ENCODE measurements at places on chromosomes 5 and 9.

DNA sequence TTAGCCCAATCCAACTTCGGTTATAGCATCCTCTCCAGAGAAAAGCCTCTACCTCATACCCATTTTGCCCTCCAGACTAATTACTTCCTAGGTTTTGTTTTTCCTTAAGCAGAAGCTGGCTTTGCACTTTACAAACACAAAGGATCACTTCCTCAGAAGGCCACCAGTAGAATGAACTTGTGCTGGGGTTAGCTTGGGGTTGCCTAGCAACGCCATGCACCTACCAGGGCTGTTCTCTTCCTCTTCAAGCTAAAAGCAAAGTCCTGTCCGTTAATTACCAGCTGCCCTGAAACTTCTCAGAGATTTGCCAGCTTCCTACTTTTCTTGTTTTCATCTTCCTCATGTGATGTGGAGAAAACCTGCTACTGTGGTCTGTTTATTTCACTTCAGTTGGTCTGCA, 132.0 kb upstream of the WWC1 start:
- DNase-seq = no peak

GRCh38 chr9:94921092-94921471, 194.6 kb downstream of the AOPEP start:
- peak; percentile 88 for DNase-seq

DNA sequence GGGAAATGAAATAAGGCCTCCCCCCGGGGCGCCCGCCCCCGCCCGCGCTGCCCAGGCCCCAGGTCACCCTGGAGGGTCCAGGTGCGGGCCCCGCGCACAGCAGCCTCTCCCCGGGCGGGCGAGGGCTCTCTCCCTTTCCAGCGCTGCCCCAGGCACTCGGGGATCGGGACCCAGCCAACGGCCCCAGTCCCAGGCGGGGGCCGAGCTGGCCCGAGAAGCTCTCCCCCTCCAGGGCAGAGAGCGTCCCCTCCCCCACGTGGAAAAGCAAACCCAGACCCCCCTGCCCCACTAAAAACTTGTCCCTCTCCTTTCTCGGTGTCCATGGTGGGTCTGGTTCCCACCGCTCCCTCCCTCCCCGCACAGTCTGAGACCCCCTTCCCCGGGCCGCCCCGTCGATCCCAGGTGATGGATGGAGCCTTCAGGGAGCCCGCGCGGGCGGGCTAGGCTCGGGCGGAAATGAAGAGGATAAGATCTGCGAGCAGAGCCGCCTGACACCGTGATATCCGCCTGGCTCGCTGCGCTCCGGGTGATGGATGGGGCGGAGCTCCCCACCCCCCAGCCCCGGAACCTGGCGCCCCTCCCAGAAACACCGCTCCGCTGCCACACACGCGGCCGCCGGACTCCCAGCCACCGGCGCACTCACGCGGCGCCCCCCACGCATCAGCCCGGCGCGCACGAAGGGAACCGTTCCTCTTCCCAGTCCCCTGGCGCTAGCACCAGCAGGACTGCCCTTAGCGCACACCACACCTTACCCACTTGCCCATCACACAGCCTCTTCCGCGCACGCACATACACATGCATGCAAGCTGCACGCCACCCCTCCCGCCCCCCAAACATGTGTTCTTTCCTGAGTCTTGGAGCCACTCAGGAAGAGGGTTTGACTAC, 81.7 kb upstream of the ZBTB43 start:
- DNase-seq = peak; percentile 85

DNA sequence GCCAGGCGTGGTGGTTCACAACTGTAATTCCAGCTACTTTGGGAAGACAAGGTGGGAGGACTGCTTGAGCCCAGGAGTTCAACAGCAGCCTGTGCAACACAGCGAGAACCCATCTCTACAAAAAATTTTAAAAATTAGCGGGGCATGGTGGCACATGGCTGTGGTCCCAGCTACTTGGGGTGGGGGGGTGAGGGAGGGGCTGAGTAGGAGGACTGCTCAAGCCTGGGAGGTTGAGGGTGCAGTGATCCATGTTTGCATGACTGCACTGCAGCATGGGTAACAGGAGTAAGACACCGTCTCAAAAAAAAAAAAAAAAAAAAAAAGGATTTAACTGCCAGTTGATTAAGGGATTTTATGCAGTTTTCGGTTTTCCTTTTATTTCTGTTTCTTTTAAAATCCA, 65.0 kb downstream of the PTBP3 start:
- no peak for DNase-seq

DNA sequence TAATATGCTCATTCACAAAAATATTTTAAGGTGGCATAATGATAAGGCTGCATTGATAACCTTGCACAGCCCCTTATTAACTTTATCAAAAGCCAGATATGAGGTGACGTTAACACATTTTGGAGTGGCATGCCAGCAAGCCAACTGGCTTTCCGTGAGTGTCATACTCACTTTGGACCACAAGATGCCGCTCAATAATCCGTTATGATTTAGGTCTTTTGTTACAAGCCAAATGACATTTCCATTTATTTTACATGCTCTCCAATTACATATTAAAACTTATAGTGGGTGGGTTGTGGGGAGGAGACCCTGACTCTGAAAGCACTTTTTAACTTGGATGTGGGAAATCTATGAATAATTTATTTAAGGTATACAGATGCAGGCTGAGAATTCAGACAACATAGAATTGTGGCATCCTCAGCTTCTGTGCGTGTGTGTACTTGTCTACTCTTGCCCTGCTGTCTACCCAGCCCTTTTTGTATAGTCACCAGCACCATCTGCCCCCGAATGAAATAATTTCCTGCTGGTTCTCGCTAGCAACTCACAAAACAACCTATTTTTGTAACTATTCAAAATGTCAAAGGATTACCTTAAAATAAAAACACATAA, 305.1 kb downstream of the PSAT1 start:
- no peak for DNase-seq

DNA sequence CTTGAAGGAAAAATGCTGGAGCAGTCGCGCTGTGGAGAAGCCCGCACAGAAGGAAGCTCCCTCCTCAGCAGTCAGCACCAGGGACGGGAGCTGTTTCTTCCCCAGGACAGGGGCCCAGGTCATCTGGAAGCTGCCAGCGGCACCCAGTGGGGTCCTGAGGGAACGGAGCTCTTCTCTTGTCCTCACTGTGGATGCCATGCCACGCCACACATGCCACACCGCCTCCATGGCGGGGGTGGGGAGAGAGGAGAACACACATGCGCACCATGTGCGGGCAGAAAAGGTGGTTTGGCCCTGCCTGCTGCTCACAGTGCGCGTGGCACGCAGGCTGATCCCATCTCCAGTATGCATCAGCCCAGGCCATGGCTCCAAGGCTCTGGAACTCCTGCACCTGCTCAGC, 41.7 kb upstream of the ZNF354B start:
- DNase-seq = no peak

DNA sequence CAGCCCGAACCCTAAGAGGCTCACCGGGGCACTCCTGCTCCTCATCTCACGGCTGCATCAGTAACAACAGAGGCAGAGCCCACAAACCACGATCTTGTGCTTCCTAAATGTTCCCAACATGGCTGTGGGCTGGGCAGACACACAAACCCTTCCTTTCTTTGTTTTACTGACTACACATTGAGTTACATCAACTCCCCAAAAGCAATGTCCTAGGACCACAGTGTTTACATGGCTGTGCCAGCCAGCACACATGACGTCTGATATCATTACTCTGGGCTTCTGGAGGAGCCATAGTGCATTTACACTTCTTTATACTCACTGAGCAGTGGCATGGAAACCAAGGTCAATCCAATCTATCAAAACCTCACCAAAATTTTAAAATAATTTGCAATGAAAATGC, 101.4 kb downstream of the LHFPL2 start:
- DNase-seq = no peak

DNA sequence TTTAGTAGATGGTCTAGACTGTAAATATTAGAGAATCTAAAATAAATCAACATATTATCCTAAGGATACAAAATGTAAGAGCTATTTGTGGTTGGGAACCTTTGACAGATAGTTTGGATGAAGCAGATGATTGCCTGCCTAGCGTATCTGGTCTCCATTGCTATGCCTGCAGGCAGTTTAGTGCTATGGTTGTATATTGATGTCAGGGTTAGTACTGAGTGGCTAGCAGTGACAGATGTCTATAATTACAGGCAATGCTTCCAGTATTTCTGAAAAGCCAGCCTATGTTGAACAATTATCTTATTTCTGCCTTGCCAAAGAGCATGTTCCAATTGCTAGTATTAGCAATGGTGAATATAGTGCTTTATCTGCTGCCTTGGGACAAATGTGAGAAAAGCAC, 151.3 kb upstream of the TLX3 start:
- no peak for DNase-seq

DNA sequence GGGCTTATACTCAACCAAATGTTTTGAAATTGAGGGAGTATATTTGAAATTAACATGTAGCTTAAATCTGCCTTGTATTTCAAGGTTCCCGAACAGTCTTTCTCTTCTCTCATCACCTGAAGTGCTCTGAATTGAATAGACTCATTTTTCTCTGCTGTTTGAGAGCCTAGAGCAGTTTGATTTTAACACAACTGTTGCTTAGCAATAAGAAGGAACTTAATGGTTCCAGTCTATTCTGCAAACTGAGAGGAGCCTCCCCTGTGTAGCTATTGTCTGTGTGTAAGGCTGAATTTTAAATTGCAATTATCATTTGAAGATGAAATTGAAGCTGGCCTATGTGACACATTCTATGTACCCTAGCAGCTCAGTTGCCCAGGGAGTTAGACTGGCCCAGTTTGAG, 87.1 kb upstream of the CKMT2 start:
- DNase-seq = no peak

- DNase-seq = no peak
These were observed 57.7 kb downstream of the MTMR12 start for GRCh38 chr5:32254881-32255539.

DNA sequence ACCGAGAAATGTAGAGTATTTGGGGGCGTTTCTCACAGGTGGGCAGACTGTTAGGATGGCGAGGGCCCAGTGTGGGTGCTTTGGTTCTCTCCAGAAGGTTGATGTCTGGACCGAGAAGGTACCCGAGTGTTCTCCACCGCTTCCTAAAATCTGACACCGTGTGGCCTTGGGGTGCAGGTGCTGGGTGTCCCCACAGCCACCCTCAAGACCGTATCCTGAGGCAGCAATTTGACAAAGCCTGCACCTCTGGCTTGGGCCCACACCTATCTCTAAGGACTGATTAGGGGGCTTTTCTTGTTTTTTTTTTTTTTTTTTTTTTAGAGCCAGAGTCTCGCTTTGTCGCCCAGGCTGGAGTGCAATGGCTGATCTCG, 1.3 kb downstream of the PPP1R26 start:
- no peak for DNase-seq

- DNase-seq = peak; percentile 66
These were observed 47.8 kb downstream of the AHRR start for GRCh38 chr5:369151-369868.

GRCh38 chr5:142618130-142618523, 67.8 kb downstream of the FGF1 start:
- no peak for DNase-seq

- peak; percentile 71 for DNase-seq
These were observed 60.9 kb downstream of the YTHDC2 start for GRCh38 chr5:113574417-113574816.

- DNase-seq = no peak
These were observed 1.3 kb downstream of the GABBR2 start for GRCh38 chr9:98707166-98708102.

- peak; percentile 88 for DNase-seq
These were observed 11.5 kb downstream of the PRRX2 start for GRCh38 chr9:129676975-129677374.

DNA sequence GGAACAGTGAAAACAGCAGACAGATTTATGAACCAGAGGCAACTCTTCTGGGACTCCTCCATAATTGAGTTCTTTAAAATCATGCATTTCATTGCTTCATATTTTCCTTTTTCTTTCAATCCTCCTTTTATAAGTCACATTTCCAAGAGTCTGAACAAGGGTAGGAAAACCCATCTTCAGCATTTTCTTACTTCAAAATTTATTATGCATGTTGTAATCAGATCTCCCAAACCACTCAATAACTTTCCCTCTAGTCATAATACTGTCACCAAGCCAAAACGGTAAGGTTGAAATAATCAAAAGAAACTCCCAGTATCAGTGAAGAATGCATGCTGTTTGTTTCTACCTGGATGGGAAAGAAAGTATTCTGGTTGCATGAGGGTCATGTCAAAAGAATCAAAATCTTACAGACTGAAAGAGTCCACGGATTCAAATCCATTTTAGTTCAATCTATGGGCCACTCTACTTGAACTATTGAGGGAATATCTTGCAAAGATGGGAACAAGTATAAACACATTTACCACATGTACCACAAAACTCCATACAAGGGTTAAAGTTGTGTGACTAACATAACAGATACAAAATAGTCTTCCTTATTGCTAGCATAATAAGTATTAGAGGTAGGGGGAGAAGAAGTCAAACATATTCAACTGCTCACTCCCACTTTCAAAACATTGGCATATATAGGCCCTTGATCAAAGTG, 797.3 kb downstream of the MAT2B start:
- DNase-seq = no peak

DNA sequence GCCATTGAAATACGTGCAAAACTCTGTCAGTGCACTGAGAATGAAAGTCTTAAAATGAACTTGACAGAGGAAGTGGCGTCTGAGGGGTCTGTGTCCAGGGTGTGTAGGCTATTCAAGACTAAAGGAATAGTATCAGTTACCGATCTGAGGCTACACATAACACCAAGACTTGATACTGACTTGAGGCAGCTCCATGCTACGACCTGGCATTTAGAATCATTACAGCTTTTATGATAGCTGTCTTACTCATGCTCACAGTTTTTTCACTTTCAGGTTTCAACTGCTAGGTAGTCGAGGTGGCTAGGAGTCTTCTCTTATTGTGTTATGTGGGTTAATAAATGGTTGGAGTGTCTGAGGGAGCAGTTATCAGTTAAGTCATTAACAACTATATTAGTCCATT, 92.8 kb upstream of the SLCO6A1 start:
- DNase-seq = no peak

- DNase-seq = no peak
These were observed 131.4 kb upstream of the TSLP start for GRCh38 chr5:110940136-110940535.

Measured in posterior vena cava (tissue), 2 donors.